ENCODE measurements at places on chromosomes 13 and 19.

- no peak overlapping the region for H3K4me3 ChIP-seq
- peaks cover 6% of the 10 kb centered on the region for H3K27me3 ChIP-seq
- H3K27ac ChIP-seq = no peak overlapping the region
- H3K4me1 ChIP-seq = no peaks in the 10 kb centered on the region
These were observed 40.3 kb downstream of the ERICH6B start for GRCh38 chr13:45575146-45575829.

GRCh38 chr19:2044709-2045500 lies 6.1 kb downstream of the MKNK2 start:
- H3K27ac ChIP-seq = no peak overlapping the region
- H3K27me3 ChIP-seq = no peaks in the 10 kb centered on the region

- H3K27ac ChIP-seq = no peak overlapping the region
- no peaks in the 10 kb centered on the region for H3K27me3 ChIP-seq
- no peak overlapping the region for H3K4me3 ChIP-seq
- H3K36me3 ChIP-seq = no peaks in the 10 kb centered on the region
- no peak for DNase-seq
- peaks cover 56% of the 10 kb centered on the region for H3K4me1 ChIP-seq
These were observed 16.1 kb upstream of the STRN4 start for GRCh38 chr19:46762245-46762890.

- peaks cover 23% of the 10 kb centered on the region for H3K36me3 ChIP-seq
- H3K4me3 ChIP-seq = peak overlapping the region; percentile 99
- no peak for DNase-seq
- peaks cover 31% of the 10 kb centered on the region for H3K4me1 ChIP-seq
- H3K27me3 ChIP-seq = no peaks in the 10 kb centered on the region
These were observed 529 bp downstream of the LONP1 start for GRCh38 chr19:5719274-5719960.

- peak within 1 kb of the TSS; percentile 66 for H3K27ac ChIP-seq
- peak within 1 kb of the TSS; percentile 85 for H3K4me3 ChIP-seq
These were observed at the start of gene MAP2K2 for GRCh38 chr19:4123615-4124568. Gene MAP2K2 (minus strand): TSS chr19:4124122. CDS start chr19:4123875, 247 bp downstream.

DNA sequence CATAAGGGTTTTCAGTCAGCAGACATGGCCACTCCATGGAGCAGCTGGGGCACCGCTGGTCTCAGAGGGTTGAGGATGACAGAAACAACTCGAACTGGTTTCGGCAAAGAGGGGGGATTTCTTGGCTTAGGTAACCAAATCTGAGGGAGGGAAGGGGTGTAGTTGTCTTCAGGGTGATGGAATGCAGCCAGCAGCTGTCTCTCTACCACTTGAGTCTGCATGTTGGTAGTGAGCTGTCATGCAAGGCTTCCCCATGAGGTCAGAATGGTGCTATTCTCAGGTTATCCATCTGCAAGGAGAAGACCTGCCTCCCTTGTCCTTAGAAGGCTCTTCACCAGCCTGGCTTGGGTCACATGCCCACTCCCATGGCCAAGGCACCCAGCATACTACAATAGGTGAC lies 55.6 kb upstream of the PEG3 start:
- DNase-seq = no peak
- peaks cover 53% of the 10 kb centered on the region for H3K4me1 ChIP-seq
- no peak overlapping the region for H3K4me3 ChIP-seq
- H3K27ac ChIP-seq = no peak overlapping the region

- H3K4me3 ChIP-seq = no peak overlapping the region
- peak; percentile 49 for DNase-seq
- H3K27me3 ChIP-seq = no peaks in the 10 kb centered on the region
- H3K36me3 ChIP-seq = no peaks in the 10 kb centered on the region
These were observed 47.7 kb upstream of the UQCRFS1 start for GRCh38 chr19:29260477-29261317.

- DNase-seq = no peak
- peaks cover 24% of the 10 kb centered on the region for H3K4me1 ChIP-seq
- H3K27ac ChIP-seq = no peak overlapping the region
- H3K4me3 ChIP-seq = no peak overlapping the region
These were observed 2.7 kb upstream of the INAFM1 start for GRCh38 chr19:47271949-47272348.

- no peak overlapping the region for H3K27ac ChIP-seq
- no peak overlapping the region for H3K4me3 ChIP-seq
- H3K27me3 ChIP-seq = no peaks in the 10 kb centered on the region
- H3K4me1 ChIP-seq = no peaks in the 10 kb centered on the region
- H3K36me3 ChIP-seq = no peaks in the 10 kb centered on the region
These were observed 198.1 kb downstream of the VWA8 start for GRCh38 chr13:41762796-41763195.

- H3K4me1 ChIP-seq = peaks cover 51% of the 10 kb centered on the region
- no peaks in the 10 kb centered on the region for H3K27me3 ChIP-seq
- H3K27ac ChIP-seq = peak within 1 kb of the TSS; percentile 57
- H3K4me3 ChIP-seq = peak within 1 kb of the TSS; percentile 90
- H3K36me3 ChIP-seq = peaks cover 7% of the 10 kb centered on the region
These were observed at the start of gene FOXA3 for GRCh38 chr19:45863840-45864628. Gene FOXA3 (plus strand): TSS chr19:45864326. CDS start chr19:45864457, 131 bp downstream.
